ENCODE measurements at places on chromosomes 16 and 17.

DNA sequence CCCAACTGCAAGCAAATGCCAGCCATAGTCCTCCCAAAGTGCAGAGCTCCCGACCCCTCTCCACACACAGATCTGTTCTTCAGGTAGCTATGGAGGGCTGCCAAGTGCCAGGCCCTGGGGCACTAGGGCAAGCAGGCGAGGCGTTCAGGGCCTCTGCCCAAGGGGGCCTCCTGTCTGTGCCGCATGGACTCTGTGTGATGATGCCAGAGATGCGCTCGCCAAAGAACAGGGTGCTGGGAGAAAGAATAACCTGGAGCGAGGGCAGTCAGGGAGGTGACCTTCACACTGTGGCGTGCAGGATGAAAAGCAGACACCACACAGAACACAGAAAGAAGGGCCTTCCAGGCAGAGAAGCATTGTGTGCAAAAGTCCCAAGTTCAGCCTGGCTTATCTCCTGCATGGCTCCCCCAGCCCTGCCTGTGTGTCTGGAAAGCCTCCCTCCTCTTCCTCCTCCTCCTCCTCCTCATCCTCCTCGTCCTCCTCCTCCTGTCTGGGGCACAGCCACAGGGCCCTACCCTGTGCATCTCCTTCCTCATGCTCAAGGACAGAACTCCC, 44.2 kb downstream of the PEMT start:
- DNase-seq = no peak

DNA sequence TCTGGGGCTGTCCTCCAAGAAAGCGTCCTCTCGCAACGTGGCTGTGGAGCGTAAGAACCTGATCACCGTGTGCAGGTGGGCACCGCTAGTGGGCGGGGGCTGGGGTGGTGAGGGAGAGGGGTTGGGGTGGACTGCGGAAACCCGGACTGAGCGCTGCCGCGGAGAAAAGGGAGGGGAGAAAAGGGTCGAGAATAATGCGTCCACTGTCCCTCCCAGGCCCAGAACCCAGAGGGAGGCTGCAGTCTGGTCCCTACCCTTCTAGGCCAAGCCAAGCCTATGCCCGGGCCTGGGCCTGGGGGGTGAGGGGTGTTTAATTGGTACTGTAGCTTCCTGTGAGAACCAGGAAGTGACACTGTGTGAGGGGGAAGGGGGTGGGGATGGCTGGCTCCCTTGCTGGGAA, 464 bp downstream of the RUNDC3A start:
- no peak for DNase-seq

GRCh38 chr16:31873556-31874365, at the start of gene ZNF267:
TSS of gene ZNF267 (plus strand) at chr16:31873807. CDS start at chr16:31873967, 160 bp downstream.
- DNase-seq = peak; percentile 86

GRCh38 chr17:49471089-49471683, 23.9 kb upstream of the NGFR start:
- DNase-seq = no peak

DNA sequence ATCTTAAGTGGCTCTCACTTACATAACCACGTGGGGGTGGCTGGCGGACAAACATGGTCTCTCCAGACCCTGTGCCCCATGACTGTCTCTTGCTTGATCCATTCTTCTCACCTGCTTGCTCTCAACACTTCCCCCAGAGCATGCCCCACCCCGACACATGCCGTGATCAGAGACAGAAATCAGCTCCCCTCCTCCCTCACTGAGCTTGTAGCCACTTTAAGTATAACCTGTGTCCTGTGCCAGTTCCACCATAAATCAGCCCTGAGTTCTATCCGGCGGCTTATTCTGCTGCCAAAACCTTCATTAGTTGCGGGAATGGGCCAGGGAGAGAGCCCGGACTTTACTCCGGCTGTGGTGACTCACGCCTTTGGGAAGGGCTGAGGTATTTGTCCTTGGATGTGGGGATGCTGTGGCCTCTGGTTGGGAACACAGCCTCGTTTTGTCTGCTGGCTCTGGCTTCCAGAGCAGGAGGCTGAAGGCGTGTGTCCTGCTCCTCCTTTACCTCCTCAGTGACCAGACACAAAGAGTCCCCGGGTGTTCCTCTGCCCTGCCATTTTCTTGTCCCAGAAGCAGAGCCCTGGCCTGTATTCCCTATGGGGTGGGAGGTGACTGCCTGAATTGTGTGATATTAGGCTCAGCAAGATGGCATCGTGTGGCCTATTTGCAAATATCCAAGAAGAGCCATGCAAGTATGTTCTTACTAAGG, 21.1 kb downstream of the ANKRD40 start:
- no peak for DNase-seq

- no peak for DNase-seq
These were observed 5.0 kb downstream of the SGCA start for GRCh38 chr17:50170662-50171370.

- DNase-seq = no peak
These were observed 34.6 kb downstream of the AKAP10 start for GRCh38 chr17:19943026-19943425.
